ENCODE measurements at places on chromosomes 3 and 15.

GRCh38 chr15:42053010-42053409 lies 32.2 kb upstream of the PLA2G4E start:
- no peak for DNase-seq

DNA sequence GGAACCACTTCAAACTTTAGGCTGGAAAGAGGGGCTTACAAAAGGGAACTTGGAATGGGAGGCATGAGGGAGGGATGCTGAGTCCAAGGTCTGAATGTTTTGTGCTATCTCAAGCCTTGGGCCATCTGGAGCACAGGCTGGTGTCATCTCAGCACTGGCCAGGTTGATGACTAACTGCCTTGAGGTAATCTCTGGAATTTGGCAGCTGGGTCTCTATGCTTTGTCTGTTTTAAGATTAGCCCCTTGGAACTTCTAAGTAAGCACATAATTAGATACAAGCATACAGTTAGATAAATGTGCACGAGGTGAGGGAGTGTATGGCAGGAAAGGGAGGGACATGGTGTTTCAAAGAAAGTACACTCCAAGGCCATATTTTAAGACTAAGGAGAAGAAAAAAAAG lies 252.4 kb upstream of the CCDC54 start:
- peak; percentile 63 for DNase-seq

GRCh38 chr3:67733269-67733950 lies 79.0 kb upstream of the SUCLG2 start:
- no peak for DNase-seq

- DNase-seq: no peak
Observed at GRCh38 chr3:167899093-167899492, 163.6 kb downstream of the SERPINI1 start.

DNA sequence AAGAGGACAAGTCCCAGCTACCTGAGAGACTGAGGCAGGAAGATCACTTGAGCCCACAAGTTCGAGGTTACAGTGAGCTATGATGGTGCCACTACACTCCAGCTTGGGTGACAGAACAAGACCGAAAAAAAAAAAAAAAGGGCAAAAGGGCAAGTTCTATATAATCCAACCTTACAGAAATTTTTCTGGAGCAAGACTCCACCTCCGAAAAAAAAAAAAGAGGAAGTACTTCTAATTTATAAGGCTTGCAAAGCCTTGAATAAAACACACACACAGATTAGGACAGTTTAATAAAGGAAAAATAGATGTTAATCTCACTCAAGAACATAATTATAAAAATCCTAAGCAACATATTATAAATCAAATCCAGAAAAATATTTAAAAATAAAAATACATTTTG lies 14.4 kb upstream of the XYLB start:
- no peak for DNase-seq

DNA sequence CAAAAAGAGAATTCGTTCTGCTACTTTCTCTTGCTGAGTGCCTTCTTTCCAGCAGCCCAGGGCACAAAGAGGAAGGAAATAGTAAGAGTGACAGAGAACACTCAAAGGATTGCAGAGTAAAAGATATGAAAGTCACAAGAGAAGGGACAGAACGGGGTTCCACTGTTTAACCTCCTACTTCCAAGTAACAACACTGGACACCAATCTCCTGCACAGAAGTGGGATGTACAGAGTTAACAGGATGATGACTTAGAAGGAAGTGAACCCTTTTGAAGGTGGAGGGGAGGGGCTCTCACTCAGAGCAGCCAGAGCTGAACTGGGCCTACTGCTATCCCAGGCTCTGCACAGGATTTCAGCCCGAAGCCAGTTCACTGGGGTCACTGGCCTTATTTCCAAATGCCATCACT lies 130.1 kb upstream of the PRICKLE2 start:
- DNase-seq: peak; percentile 59

DNA sequence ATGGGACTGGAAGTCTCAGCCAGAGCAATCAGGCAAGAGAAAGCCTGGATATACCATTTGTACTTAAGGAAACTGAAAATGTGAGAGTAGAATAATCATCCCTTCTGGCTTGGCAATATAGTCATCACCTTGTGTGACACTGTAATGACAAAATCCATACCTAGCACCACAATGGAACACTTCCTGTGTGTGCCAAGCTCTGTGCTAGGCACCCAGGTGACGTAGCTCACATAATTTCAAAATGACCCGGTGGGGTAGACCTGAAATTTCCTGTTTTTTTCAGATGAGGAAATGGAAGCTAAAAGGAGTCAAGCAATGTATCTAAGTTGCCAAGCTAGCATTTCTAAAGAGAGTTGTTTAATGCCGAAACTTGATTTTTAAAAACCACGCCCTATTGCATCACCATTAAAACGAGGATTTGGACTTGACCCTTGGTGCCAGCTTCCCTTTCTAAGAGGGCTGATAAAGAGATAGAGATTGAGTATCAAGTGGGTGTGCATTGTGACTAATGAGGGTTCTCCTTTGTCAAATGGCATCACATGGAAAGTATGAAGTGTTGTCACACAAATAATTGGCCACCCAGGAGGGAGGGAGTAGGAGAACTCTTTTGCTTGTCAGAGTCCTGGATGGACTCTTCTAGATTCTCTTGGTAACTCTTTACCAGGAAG lies 141.3 kb upstream of the PDZRN3 start:
- DNase-seq: no peak

DNA sequence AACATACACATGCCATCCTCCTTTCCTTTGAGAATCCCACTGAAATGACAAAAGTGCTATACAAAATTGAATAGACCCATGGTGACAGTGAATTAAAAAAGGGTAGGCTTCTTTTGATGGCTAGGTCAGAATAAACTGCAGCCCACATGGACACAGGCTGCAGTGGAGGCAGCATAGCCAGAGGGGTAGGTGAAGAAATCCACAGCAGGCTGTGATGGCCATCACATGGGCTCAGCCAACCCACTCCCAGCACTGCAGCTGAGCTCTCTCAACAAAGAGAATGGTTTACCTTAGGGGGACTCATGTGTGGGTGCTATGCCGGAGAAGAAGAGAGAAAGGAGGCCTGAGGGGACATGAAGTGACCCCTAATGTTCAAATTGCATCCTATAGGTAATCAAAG lies 331.1 kb downstream of the CHST2 start:
- no peak for DNase-seq

GRCh38 chr3:112925969-112926368 lies 48.9 kb downstream of the CD200R1 start:
- no peak for DNase-seq

DNA sequence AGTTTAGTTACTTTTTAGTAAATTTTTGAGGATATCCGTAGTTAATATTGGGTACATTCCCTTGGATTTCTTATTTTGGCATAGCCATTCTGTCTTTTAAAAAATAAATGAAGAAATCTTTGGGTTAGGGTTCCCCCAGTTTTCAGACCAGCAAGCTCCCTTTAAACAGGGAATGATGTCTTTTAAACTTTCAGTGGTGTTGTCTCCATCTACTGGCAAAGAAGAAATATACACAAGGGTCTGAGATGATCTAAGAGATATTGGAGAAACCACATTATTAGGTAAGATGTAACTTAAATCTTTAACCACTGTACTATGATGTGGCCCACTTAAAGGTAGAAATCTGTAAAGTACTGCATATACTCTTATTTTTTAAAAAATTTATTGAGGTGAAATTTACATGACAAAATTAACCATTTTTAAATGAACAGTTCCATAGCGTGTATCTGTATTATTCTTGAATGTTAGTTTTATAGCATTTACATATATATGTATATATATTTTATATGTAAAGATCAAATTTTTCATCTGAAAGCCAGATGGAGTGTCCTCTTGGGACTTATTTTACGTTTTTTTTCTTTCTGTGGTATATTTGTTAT lies 35.1 kb upstream of the EIF3J start:
- peak; percentile 66 for DNase-seq

GRCh38 chr3:21919383-21919782 lies 168.4 kb upstream of the ZNF385D start:
- DNase-seq: no peak

DNA sequence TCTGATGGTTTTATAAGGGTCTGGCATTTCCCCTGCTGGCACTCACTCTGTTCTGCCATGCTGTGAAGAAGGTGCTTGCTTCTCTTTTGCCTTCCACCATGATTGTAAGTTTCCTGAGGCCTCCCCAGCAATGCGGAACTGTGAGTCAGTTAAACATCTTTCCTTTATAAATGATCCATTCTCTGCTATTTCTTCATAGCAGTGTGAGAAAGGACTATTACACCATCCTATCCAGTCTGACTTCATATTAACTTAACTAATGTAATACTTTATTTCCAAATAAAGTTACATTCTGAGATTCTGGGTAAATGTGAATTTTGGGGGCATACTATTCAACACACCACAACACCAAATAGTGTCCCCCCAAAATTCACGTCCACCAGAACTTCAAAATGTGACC lies 22.2 kb upstream of the MAP3K13 start:
- peak; percentile 12 for DNase-seq

- no peak for DNase-seq
Observed at GRCh38 chr15:82934100-82934880, 18.2 kb downstream of the HOMER2 start.

GRCh38 chr3:134707908-134708597 lies 57.2 kb upstream of the KY start:
- DNase-seq: peak; percentile 93

GRCh38 chr3:38311476-38311875 lies 29.4 kb downstream of the SLC22A14 start:
- no peak for DNase-seq

- no peak for DNase-seq
Observed at GRCh38 chr3:183309276-183309675, 56.2 kb downstream of the B3GNT5 start.

DNA sequence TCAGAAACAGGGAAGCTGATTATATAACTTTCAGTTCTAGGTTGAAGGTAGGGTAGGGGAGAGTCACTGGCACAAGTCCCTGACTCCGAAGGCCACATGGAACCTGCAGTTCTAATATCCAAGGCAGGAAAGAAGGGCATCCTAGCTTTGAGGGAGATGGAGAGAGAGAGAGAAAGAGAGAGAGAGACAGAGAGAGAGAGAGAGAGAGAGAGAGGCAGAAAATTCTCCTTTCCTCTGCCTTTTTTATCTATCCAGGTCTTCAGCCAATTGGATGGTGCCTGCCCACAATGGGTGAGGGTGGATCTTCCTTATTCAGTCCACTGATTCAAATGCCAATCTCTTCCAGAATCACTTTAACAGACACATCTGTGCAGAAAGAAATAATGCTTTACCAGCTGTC lies 35.7 kb upstream of the TMEM45A start:
- DNase-seq: no peak

- DNase-seq: peak; percentile 73
Observed at GRCh38 chr3:155026999-155027591, 53.0 kb upstream of the MME start.

DNA sequence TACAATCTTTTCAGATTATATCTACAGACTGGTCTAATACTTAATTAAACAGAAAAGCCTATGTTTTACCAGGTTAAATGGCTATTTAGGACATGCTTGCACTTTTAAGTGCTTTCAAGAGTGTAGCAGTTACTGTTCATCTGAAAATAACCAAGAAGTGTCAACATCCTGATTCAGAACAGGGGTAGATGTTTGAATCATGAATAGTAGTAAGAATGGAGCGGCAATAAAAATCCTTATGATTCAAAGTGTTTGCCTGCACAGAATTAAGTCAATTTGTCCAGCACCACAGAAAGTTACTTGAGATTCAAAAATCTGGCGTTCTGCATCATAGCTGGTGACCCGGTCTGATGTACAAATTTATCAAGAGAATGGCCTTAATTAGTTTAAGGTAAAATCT lies 48.3 kb downstream of the GREM1 start:
- no peak for DNase-seq

- no peak for DNase-seq
Observed at GRCh38 chr3:108830991-108831614, 8.5 kb downstream of the TRAT1 start.

GRCh38 chr3:193970773-193971206 lies 165.2 kb upstream of the HES1 start:
- no peak for DNase-seq

All from cardiac fibroblast (primary cell).